ENCODE measurements at places on chromosomes 1 and 21.

DNA sequence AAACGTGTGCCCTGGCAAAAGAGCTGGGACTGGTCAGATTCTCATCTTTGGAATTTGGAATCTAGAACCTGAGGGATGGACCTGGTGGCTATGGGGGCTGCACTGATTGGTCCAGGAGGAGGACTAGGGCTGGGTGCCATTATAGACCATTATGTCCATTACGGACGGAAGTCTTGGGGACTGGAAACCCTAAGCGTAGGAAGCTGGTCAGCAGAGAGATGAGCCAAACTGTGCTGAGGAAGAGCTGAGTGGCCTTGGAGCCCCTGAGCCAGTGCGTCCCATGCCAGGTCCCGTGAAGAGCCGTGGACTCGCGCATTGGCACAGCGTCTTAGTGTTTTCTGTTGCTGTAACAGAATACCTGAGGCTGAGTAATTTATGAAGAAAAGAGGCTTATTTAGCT lies 10.0 kb downstream of the MRAP start:
- no peak for DNase-seq

DNA sequence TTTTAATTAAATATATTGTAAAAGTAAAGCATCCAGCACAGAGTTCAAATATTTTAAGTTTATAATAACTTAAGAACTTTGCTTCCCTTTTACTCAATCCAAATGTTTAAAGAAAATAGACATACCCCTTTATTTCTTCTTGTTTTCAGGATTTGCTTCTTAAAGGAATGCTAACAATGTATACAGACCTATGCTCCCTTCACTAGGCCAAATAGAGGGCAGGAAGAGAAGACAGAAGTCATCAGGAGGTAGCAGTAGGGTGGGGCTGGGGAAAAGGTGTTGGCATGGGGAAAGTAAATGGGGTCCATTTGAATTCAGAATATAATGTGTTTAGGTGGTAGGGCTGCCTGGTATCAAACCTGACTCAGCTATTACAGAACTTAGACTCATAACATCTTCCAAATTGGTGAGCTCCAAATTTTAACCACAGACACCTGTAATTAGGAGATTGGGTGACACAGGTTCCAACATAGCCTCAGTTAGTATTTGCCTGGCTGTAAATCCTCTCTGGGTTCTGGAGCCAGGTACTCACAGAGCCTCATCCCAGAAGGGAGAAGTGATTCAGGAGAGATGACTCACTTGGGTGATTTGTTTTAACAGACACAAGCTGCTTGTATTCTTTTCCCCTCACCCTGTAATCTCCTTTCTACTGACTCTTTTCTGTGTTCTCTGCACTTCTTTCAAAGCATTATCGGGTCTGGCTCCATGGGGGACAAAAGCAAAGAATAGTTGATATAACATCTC lies 60.1 kb upstream of the DUSP10 start:
- DNase-seq: no peak

GRCh38 chr1:64890699-64891447 lies 75.5 kb downstream of the JAK1 start:
- no peak for DNase-seq

DNA sequence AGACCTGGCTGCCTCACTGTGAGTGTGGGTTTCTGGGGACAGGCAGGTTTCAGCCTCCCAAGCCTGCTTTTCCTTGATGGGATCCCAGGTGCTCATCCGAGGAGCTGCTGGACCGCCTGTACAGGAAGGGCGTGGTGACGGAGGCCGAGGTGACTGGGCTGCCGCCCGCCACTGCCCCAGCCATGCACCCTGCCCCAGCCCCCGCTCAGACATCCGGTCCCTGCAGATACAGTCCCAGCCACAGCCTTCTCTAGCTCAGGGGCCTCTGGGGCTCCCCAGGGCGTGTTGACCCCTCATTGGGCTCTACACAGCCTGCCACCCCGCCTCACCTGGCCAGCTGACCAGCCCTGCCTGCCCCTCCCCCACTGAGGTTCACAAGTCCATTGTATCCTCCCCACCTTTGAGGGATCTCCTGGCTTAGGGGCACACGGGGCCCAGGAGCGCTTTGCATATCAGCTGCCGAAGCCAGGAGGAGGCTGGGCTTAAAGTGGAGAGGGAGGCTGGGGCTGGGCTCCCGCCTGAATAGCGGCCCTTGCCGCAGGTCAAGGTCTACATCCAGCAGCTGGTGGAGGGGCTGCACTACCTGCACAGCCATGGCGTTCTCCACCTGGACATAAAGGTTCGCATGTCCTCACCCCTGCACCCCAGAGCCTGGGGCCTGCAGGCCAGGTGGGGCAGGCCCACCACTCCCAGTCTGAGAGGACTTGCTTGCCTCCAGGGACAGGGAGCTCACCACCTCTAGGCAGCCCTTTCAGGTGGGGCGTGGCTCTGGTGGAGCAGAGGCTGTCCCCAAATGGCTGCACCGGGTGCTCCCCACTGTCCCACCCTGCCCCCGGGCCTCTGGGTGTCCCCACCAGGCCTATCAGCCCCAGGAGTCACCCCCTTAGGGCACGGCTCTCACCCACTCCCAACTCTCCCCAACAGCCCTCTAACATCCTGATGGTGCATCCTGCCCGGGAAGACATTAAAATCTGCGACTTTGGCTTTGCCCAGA lies 38.5 kb downstream of the TRIM11 start:
- DNase-seq: no peak

GRCh38 chr1:154923695-154924094 lies 12.8 kb downstream of the PMVK start:
- DNase-seq: no peak

GRCh38 chr1:219347921-219348391 lies 174.3 kb downstream of the LYPLAL1 start:
- no peak for DNase-seq

- no peak for DNase-seq
Observed at GRCh38 chr1:55334160-55334559, 119.0 kb upstream of the USP24 start.

- DNase-seq: no peak
Observed at GRCh38 chr1:201778279-201779065, 50.5 kb upstream of the IPO9 start.

GRCh38 chr1:239386453-239387303 lies at the start of gene CHRM3:
Gene CHRM3 (plus strand): TSS chr1:239386568. CDS start chr1:239907452, 520,884 bp downstream.
- DNase-seq: no peak
